D341Med (cell line): ENCODE measurements at places on chromosomes 12 and 14.

DNA sequence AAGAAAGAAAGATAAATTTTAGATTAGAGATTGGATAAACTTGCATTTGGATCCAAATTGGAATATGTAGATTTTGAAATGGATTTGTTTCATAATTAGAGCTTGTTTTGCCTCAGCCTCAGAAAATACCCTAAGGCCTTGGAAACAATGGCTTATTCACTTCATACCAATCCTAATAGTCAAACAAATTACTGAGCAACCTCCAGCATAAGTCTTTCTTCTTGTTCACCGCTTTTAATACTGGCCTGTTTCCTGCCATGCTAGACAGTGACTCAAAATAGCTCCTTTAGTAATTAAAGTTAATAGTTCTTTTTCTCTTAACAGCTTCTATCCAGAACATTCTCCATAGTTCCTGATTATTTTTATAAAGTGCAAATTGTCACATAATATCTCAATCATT is 110.9 kb upstream of the DNM1L start:
- no peak for DNase-seq

GRCh38 chr12:102316723-102317122 is 119.1 kb upstream of the PMCH start:
- DNase-seq = no peak

DNA sequence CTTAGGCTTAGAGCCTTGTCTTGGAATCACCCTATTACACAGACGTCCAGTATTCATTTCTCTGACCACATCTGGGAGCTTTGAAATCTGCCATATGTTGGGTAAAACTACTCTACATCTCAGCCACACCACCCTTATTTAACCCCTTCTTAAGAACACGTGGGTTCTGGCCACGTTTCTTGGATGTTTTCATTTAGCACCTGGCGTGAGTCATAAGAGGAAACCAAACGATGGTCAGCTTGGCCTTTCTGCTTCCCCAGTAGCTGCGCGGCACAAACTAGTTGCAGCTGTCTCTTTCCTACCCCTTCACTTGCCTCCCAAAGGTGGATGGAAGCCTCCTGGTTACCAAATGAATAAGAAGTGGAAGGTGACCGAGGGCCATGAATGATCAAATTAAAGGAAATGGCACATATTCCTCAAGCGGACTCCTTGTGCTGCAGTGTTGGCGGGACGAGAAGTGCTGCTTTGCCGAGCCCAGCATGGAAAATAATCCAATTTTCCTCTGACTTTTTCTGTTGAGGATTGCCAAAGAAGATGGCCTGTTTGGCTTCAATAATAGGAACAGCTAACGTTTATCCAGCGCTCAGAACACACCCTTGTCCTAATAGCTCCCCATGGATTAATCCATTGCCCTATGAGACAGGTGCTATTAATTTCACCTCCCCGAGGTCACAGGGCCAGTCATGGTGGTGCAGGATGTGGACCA is 154.1 kb downstream of the ZNF664 start:
- DNase-seq = no peak

- no peak for DNase-seq
These were observed 5.5 kb downstream of the HOXC10 start for GRCh38 chr12:53990311-53991076.

- DNase-seq = no peak
These were observed 286.6 kb upstream of the RGS6 start for GRCh38 chr14:71645656-71646055.

GRCh38 chr14:89493877-89494634 is 77.0 kb upstream of the FOXN3 start:
- no peak for DNase-seq

DNA sequence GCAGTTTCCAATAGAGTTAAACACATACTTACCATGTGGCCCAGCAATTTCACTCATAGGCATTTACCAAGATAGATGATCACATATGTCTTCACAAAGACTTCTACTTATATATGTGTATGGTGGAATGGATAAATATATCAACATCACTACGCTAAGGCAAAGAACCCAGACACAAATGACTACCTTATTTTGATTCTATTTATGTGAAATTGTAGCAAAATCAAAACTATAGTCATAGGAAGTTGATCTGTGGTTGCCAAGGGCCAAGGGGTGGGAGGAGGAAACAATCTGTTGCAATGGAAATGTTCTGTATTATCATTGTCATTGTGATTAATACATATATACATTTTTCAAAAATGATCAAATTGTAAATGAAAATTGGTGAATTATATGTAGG is 47.7 kb upstream of the ANP32D start:
- DNase-seq = no peak

GRCh38 chr12:49797449-49797776 is 30.8 kb downstream of the NCKAP5L start:
- DNase-seq = no peak

DNA sequence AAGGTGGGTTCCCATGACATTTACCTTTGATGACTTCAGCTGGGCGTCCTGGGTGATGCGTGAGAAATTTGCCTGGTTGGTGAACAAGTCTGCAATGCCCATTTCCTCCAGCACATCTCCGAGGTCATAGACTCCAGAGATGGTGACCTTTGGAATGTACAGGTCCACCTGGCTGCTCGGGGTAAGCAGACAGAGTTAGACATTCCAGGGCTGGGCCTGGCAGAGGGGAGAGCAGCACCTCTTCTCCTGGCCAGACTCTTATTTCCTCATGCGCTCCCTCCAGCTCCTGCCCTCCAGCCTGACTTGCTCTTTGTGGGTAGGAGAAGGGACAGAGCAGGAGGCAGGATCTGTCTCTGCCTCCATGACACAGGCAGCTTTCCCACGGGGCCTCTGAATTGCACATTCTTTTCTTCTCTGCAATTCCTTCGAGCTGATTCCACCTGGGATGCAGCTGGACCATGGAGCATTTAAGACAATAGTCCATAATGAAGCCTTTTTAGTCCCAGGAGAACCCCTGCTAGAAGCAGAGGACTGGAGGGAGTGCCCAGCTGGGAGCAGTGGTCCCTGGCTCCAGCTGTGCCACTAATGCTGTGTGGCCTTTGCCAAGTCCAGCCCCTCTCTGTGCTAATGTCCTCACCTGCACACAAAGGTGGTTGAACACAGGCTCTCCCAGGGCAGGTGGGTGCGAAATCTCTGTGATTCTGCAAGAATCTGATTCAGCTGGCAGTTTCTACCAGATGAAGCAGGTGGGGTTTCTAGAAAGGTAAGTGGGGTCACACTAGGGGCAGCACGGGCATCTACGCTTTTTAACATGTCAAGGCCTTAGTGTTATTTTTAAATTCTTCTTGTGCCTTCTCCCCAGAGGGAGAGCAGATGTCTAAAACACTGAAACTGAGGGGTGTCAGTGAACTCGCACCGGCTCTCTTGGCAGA is 13.2 kb upstream of the SERPINA10 start:
- no peak for DNase-seq

DNA sequence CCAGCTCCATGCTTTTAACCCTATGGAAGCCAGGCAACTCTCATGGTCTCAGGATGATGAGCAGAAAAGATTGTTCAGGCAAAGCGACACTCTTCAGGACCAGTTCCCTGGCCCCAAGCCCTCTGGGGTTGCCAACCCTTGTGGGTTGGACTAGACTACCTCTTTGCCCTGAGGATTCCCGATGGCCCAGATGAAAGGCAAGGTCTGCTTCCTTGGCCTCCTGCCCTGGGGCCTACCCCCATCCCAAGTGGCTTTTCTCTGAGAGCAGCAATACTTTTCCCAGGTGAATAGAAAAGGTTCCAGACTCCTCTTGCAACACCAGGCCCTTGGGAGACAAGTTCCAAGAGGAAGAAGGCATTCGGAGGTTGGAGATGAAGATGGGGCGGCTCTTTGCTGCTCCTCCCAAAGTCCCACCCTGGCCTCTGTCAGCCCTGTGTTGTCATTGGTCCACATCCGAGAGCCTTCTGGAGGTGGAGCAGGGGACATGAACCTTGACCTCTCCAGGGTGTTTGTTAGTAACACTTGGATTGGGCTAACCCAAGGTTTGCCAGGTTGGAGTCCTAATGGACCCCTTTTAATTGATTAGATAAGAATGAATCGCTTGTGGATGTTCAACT is 131.1 kb downstream of the GCH1 start:
- no peak for DNase-seq

DNA sequence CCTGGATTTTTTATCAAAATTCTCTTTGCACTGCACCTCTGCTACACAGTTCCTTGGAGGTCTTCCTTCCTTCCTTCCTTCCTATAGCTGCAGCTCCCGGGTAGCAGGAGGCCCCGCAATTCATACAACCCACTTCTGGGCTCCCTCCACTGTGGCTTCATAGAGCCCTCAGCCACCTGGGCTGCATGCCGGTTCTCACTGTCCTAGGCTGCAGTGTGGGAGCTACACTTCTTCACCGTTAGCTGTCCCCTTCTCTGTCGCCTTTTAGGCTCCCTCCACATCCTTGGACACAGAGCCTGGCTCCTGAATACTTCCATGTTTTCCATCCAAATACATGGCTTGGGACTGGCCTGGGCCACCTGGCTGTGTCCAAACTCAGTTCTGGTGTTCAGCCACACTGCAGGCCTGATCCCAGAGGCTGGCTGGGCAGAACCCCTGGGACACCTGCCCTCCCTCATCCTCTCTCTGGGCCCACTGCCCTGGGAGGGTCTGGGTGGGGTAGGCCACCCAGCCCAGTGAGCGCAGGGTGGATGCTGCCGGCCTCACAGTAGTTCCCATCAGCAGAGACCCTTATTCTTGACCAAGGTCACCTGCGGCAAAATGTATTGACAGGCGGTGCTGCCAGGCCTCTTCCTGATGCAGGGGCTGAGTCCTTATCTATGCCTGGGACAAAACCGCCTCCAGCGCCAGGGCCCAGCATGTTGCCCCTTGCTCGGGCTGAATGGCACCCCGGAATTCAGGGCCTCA is 1.7 kb downstream of the SERPINA10 start:
- no peak for DNase-seq

DNA sequence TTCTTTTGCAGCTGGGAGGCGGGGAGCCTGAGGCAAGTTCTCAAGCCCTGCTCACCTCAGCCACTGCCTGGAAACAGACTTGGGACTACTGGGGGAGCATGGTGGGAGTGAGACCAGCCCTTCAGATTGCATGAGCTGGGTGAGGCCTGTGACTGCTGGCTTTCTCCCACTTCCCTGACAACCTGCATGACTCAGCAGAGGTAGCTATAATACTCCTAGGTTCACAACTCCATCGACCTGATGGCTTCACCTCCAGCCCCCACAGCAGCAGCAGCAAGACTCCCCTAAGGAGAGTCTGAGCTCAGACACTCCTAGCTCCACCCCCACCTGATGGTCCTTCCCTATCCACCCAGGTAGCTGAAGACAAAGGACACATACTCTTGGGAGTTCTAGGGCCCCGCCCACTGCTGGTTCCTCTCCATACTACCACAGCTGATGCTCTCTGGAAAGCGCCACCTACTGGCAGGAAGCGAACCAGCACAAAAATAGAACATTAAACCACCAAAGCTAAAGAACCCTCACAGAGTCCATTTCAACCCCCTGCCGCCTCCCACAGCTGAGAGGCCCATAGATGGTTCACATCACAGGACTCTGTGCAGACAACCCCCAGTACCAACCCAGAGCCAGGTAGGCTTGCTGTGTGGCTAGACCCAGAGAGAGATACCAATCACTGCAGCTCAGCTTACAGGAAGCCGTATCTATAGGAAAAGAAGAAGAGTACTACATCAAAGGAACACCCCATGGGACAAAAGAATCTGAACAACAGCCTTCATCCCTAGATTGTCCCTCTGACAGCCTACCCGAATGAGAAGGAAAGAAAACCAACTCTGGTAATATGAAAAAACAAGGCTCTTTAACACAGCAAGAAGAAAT is 68.7 kb downstream of the RPAP3 start:
- DNase-seq = no peak

- DNase-seq = no peak
These were observed 210.3 kb downstream of the TMTC2 start for GRCh38 chr12:82896979-82897378.

GRCh38 chr12:69405566-69405865 is 46.0 kb downstream of the YEATS4 start:
- no peak for DNase-seq

DNA sequence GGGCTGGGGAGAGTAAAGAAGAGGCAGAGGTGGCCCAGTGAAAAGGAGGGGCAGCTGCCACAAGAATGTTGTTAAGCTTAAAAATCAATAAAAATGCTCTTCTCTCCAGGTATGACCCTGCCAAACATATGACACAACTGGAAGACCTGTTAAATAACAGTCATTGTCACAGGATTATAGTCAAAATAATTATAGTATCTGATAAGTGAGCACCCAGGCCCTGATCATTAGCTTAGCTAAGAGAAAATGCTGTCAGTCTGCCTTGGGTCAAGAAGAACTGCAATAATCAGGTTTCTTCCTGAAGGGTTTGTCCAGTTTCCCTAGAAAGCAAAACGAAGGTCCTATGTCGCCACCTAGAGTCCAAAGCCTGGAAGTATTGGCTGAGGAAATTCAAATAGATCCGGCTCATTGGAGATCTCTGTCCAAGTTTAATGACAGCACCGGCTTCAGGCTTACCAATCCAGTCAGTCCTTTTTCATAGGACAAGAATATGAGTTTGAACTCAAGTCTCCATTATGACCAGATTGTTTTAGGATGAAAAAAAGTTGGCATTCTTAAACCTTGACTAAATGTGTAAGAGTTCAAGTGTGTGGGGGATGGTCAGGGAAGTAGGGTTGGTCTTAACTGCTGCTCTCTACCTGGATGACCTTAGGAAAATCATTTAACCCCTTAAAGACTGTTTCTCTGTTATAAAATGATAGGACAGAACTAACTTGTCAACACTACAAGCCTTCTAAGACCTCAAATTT is 22.5 kb upstream of the NKX2-8 start:
- peak; percentile 66 for DNase-seq

DNA sequence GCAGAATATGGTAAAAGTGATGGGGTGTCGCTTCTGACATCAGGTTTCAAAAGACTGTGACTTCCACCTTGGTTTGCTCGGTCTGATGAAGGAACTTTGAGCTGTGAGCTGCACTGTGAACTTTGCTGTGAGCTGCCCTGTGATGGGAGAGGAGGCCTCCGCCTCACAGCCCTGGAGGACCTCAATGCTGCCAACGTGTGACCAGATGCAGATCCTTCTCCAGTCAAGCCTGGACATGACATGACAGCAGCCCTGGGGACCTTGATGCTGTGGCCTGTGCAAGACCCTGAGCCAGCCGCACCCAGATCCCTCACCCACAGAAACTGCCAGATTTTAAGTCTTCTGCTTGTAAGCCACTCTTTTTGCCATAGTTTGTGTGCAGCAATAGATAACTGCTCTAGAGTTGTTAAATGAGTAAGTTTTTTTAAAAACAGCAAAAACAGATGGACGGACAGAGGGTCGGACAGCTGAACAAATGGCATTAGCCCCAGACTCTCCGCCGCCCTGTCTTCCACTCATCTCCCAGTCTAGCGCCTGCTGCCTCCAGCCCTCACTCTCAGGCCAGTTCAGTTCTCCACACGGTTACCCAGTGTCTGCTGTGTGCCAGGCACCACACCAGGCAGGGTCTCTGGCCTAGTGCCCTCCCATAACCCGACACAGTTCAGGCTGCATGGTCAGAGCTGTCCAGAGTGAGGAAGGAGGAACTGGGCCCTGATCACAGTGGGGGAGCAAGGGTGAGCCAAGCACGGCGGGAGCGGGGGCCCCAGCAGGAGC is 13.1 kb upstream of the LRTM2 start:
- no peak for DNase-seq
